B cell (primary cell): ENCODE measurements at places on chromosomes 3 and 15. TPM values are rescaled to one million over a fixed set of nuclear protein-coding genes. Genes with fewer than 3 reads are reported as not detected.

COL6A5 gene
- not detected in 2 replicates for total RNA-seq

CD96 gene
- total RNA-seq, result 56.2 and 60.2 TPM in 2 replicates

LRRC31 gene
- not detected in 2 replicates for total RNA-seq

CLDN18 gene
- total RNA-seq, result not detected in 2 replicates

PFN2 gene
- 8.1 and 11.2 TPM in 2 replicates for total RNA-seq

ILDR1 gene
- 1.6 and 1.9 TPM in 2 replicates for total RNA-seq

SLC9C1 gene
- 0.41 and 0.49 TPM in 2 replicates for total RNA-seq

TNFAIP8L3 gene
- not detected in 2 replicates for total RNA-seq

GOLGA8J gene
- 0.51 TPM in 1 of 2 replicates, not detected in the other for total RNA-seq

ALG1L2 gene
- 8.4 and 8.8 TPM in 2 replicates for total RNA-seq

STRIT1 gene
- total RNA-seq, result not detected in 2 replicates

ANAPC13 gene
- 26.7 and 29.3 TPM in 2 replicates for total RNA-seq

ARRDC4 gene
- 1.1 TPM in 2 replicates for total RNA-seq

RHCG gene
- not detected in 2 replicates for total RNA-seq

BCHE gene
- not detected in 2 replicates for total RNA-seq

TGM5 gene
- 0.42 TPM in 1 of 2 replicates, not detected in the other for total RNA-seq

SFMBT1 gene
- total RNA-seq, result 55.8 and 60.3 TPM in 2 replicates

ROBO1 gene
- total RNA-seq, result 1.8 and 3.2 TPM in 2 replicates

NPAP1 gene
- total RNA-seq, result not detected in 2 replicates

DGKG gene
- 10.9 and 11.6 TPM in 2 replicates for total RNA-seq

ST3GAL6 gene
- total RNA-seq, result not detected in 2 replicates

TUSC7 gene
- total RNA-seq, result not detected in 2 replicates

CLDN16 gene
- not detected in 2 replicates for total RNA-seq

ADAMTS17 gene
- total RNA-seq, result 0.10 and 0.51 TPM in 2 replicates

OCA2 gene
- 0.12 TPM in 1 of 2 replicates, not detected in the other for total RNA-seq
